ENCODE measurements at places on chromosomes 11 and 22. TPM values are rescaled to one million over a fixed set of nuclear protein-coding genes. Genes with fewer than 3 reads are reported as not detected.
A peak's percentile ranks its signal among the peaks of the same experiment; 100 is the strongest.

DNA sequence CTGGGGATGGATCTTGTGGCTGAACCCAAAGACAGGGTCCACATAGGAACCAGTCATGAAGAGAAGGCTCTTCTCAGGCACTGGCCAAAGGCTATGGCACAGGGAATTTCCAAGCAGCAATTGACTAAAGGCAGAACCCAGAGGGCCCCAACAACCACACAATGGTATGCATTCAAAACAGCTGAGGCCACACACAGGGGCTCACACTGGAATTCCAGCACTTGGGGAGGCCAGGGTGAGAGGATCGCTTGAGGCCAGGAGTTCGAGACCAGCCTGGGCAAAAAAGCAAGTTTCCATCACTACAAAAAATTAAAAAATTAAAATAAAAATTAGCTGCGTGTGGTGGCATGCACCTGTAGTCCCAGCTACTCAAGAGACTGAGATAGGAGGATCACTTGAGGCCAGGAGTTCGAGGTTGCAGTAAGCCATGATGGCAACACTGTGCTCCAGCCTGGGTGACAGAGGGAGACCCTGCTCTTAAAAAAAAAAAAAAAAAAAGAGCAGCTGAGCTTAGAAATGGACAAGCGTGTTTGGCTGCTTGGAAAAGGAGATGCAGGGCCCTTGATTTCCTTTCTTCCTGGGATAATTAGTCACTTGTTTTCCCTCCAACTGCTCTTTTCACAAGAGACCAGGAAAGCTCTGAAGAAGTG, 44.6 kb downstream of the MYH9 start:
- H3K36me3 ChIP-seq: peaks cover 64% of the 10 kb centered on the region
- no peak overlapping the region for H3K4me3 ChIP-seq
- peak overlapping the region; percentile 93 for H3K27ac ChIP-seq

The MGAT3 gene
- 0.62 TPM for total RNA-seq

- H3K27ac ChIP-seq: no peak overlapping the region
- peaks cover 32% of the 10 kb centered on the region for H3K27me3 ChIP-seq
- DNase-seq: no peak
- H3K4me1 ChIP-seq: peaks cover 24% of the 10 kb centered on the region
These were observed 547 bp downstream of the TUBA8 start for GRCh38 chr22:18110954-18111758.

The OR10G4 gene
- total RNA-seq: not detected

- H3K27ac ChIP-seq: no peak overlapping the region
- no peak overlapping the region for H3K4me3 ChIP-seq
- H3K4me1 ChIP-seq: no peaks in the 10 kb centered on the region
- no peak for DNase-seq
These were observed 537.1 kb upstream of the LRRC4C start for GRCh38 chr11:41996533-41996932.

- H3K4me3 ChIP-seq: no peak overlapping the region
- H3K27ac ChIP-seq: no peak overlapping the region
- peak; percentile 57 for DNase-seq
- peaks cover 8% of the 10 kb centered on the region for H3K36me3 ChIP-seq
These were observed 22.3 kb downstream of the HPS4 start for GRCh38 chr22:26461188-26461810.

DNA sequence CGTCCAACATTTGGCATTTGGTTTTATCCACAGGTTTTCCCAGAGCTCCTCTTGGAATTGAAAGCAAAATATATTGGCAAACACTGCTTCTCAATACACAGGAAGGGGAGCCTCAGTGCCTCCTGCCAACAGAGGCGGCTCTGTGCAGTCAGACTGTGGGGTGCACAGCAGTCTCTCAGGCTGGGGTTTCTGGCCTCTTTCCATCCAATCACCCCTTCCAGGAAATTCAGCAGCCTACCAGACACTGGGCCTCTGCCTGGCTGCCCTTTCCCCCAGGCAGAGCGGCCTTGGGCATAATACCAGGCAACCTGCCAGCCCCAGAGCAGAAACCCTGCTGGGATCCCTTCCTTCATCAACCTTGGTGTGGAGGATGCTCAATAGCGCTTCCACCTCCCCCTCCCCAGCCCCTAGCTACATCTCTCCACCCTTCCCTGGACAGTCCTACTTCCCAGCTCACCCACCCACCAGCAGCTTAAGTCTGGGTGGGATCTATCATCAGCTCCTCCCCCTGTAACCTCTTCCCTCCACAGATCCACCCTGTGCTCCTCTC, 17.8 kb upstream of the RAPSN start:
- H3K36me3 ChIP-seq: peaks cover 25% of the 10 kb centered on the region
- no peak overlapping the region for H3K4me3 ChIP-seq
- H3K27ac ChIP-seq: peak overlapping the region; percentile 51
- no peak for DNase-seq
- no peaks in the 10 kb centered on the region for H3K4me1 ChIP-seq

DNA sequence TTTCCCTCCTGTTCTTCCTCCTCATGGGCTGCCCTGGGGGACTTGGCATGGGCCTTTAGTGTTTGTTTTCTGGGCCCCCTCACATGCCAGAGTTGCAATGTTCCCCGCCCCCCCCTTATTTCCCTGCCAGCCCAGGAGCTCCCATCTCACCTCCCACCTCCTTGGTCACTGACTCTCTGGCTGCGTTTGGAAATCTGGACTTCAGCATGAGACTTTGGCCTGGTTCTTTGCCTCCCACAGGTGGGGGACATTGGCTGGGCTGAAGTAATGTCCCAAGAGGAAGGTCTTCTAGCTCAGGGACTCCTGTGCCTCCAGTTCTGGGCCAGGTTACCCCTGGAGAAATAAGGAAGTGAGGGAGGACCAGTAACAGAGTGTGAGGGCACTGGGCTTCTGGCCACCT, 7.0 kb downstream of the MTFP1 start:
- H3K4me3 ChIP-seq: no peak overlapping the region
- peaks cover 7% of the 10 kb centered on the region for H3K36me3 ChIP-seq
- no peak overlapping the region for H3K27ac ChIP-seq
- peaks cover 22% of the 10 kb centered on the region for H3K4me1 ChIP-seq
- H3K27me3 ChIP-seq: no peaks in the 10 kb centered on the region

GRCh38 chr11:67010296-67010905, 12.5 kb upstream of the SYT12 start:
- no peak for DNase-seq
- H3K4me3 ChIP-seq: no peak overlapping the region
- no peaks in the 10 kb centered on the region for H3K36me3 ChIP-seq

- no peak overlapping the region for H3K4me3 ChIP-seq
- H3K27me3 ChIP-seq: no peaks in the 10 kb centered on the region
- no peak for DNase-seq
- peaks cover 17% of the 10 kb centered on the region for H3K36me3 ChIP-seq
These were observed 89.5 kb downstream of the TBC1D22A start for GRCh38 chr22:46851941-46852340.

The RCOR2 gene
- 0.17 TPM for total RNA-seq

- H3K36me3 ChIP-seq: peaks cover 2% of the 10 kb centered on the region
- no peak overlapping the region for H3K4me3 ChIP-seq
- DNase-seq: no peak
- H3K27ac ChIP-seq: no peak overlapping the region
These were observed 3.0 kb downstream of the LRFN4 start for GRCh38 chr11:66859686-66860448.

GRCh38 chr11:69537855-69538640, 56.6 kb downstream of the LINC01488 start:
- no peaks in the 10 kb centered on the region for H3K36me3 ChIP-seq
- H3K27ac ChIP-seq: no peak overlapping the region
- peaks cover 15% of the 10 kb centered on the region for H3K27me3 ChIP-seq
- no peak for DNase-seq

- H3K4me3 ChIP-seq: no peak overlapping the region
- no peak for DNase-seq
- no peaks in the 10 kb centered on the region for H3K36me3 ChIP-seq
- peaks cover 20% of the 10 kb centered on the region for H3K27me3 ChIP-seq
These were observed 73.0 kb downstream of the BLID start for GRCh38 chr11:122042981-122043380.

GRCh38 chr11:116114198-116114651, 610.0 kb upstream of the CADM1 start:
- no peaks in the 10 kb centered on the region for H3K4me1 ChIP-seq
- H3K27ac ChIP-seq: no peak overlapping the region
- no peaks in the 10 kb centered on the region for H3K27me3 ChIP-seq
- no peak for DNase-seq
- H3K36me3 ChIP-seq: no peaks in the 10 kb centered on the region

- no peak for DNase-seq
- H3K4me1 ChIP-seq: no peaks in the 10 kb centered on the region
- no peak overlapping the region for H3K4me3 ChIP-seq
- no peaks in the 10 kb centered on the region for H3K36me3 ChIP-seq
These were observed 492.9 kb upstream of the KIRREL3 start for GRCh38 chr11:127493330-127494022.

The RPL3 gene
- total RNA-seq: 3,511 TPM

GRCh38 chr11:84812471-84812969, 814.6 kb downstream of the DLG2 start:
- H3K27ac ChIP-seq: no peak overlapping the region
- DNase-seq: no peak
- H3K36me3 ChIP-seq: no peaks in the 10 kb centered on the region
- no peaks in the 10 kb centered on the region for H3K4me1 ChIP-seq

The PLEKHB1 gene
- total RNA-seq: 12.8 TPM

GRCh38 chr11:60948250-60948649, 3.7 kb downstream of the SLC15A3 start:
- DNase-seq: no peak
- H3K27me3 ChIP-seq: no peaks in the 10 kb centered on the region
- H3K4me3 ChIP-seq: no peak overlapping the region
- H3K36me3 ChIP-seq: peaks cover 3% of the 10 kb centered on the region

The AGBL2 gene
- 1.3 TPM for total RNA-seq

DNA sequence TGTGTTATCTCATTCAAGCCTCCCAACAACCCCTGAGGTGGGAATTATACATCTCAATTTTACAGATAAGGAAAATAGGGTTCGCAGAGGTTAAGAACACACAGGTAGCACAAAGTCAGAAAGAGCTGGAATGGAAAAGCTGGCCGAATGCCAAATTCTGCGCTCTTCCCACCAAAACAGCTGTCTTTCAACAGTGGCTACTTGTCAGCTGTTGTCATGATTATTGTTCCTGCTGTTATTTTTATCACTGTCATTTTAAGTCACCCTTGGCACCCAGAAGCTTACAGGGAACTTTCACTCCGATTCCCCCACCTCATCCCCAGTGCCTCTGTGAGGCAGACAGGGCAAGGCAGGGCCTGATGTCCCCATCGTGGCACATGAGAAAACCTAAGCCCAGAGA, 74.5 kb upstream of the CSNK2A3 start:
- no peak overlapping the region for H3K27ac ChIP-seq
- no peaks in the 10 kb centered on the region for H3K4me1 ChIP-seq
- no peaks in the 10 kb centered on the region for H3K36me3 ChIP-seq
- DNase-seq: no peak
- no peaks in the 10 kb centered on the region for H3K27me3 ChIP-seq

- peaks cover 42% of the 10 kb centered on the region for H3K4me1 ChIP-seq
- no peak for DNase-seq
- H3K27me3 ChIP-seq: no peaks in the 10 kb centered on the region
- peak overlapping the region; percentile 48 for H3K4me3 ChIP-seq
- peaks cover 25% of the 10 kb centered on the region for H3K36me3 ChIP-seq
These were observed 1.8 kb downstream of the PITPNM1 start for GRCh38 chr11:67503119-67504004.

DNA sequence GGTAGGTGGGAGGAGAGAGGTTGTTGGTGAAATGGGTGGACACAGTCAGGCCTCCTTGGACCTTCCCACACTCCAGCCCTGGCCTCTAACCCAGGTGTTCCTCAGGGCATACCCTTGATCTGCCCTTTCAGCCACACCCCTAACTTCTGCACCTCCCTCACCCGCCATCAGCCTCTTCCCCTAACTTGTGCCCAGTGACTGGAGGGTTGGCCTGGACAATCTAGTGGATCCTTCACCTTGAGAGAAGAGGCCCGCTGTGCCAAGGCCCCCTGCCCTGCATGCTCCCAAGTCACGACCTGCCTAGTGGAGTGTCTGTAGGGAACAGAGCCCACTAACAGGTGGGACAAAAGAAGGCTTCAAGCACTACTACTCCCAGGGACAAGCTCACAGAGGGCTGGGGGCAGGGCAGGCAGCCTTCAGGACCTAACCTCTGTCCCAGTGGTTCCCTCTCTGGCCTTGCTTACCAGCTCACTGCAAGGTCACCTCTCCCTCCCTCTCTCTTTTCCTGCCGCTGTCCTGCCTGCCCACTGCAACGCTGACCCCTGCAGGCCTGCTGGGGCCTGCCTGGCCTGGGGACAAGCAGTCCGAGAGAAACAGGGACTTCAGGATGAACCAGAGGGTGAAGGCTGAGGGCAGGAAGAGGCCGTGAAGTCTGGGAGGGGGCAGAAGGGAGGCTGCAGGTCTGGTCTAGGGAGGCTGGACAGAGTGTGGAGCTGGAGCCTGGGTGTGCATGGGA, 3.3 kb downstream of the SYT7 start:
- H3K27ac ChIP-seq: no peak overlapping the region
- no peak overlapping the region for H3K4me3 ChIP-seq
- peaks cover 34% of the 10 kb centered on the region for H3K27me3 ChIP-seq
- DNase-seq: no peak
- peaks cover 9% of the 10 kb centered on the region for H3K4me1 ChIP-seq

GRCh38 chr11:57668434-57668782, 494 bp downstream of the ZDHHC5 start:
- H3K4me3 ChIP-seq: peak overlapping the region; percentile 91
- peak; percentile 49 for DNase-seq
- H3K36me3 ChIP-seq: peaks cover 14% of the 10 kb centered on the region
- peak overlapping the region; percentile 97 for H3K27ac ChIP-seq
- peaks cover 48% of the 10 kb centered on the region for H3K4me1 ChIP-seq

GRCh38 chr11:45247433-45247832, 38.7 kb downstream of the SYT13 start:
- H3K4me3 ChIP-seq: no peak overlapping the region
- H3K27ac ChIP-seq: no peak overlapping the region
- no peak for DNase-seq
- H3K27me3 ChIP-seq: peaks cover 2% of the 10 kb centered on the region
- H3K4me1 ChIP-seq: no peaks in the 10 kb centered on the region

DNA sequence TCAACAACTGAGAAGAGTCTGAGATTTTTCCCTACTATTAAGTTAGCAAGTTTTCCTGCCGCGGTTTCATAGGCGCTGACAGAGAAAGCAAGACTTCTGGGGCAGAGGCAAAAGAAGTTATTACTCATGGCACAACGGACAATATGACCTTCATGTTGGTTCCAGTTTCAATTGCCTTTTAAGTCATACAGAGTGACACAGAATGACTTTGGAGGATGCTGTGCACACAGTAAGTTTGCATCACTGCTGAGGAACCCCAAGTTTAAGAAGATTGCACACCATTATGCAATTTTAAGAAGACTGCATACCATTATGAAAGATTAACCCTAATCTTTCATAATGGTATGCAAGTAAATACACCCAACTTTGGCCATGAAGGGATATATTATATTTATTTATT, 626.5 kb upstream of the CHORDC1 start:
- H3K36me3 ChIP-seq: no peaks in the 10 kb centered on the region
- H3K4me1 ChIP-seq: no peaks in the 10 kb centered on the region
- H3K27me3 ChIP-seq: no peaks in the 10 kb centered on the region
- no peak for DNase-seq
- H3K4me3 ChIP-seq: no peak overlapping the region
- H3K27ac ChIP-seq: no peak overlapping the region

DNA sequence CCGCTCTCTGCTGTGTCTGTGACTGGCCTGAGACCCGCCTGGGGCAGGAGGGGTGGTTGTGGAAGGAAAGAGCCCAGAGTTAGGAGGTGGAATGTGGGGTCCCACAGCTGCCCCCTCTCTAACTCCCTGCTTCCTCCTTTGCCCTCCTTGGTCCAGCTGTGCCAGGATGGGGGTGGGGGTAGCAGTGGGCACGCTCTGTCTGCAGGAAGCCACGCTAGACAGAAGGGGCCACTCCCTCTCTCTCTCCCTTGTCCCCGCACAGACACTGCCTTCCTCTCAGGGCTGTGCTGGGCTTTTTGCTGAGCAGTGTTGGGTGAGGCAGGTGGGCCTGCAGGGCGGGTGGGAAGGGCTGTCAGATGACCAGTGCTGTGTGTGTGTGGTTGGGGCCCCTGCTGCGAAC, 2.0 kb upstream of the SOX10 start:
- peaks cover 2% of the 10 kb centered on the region for H3K36me3 ChIP-seq
- no peaks in the 10 kb centered on the region for H3K4me1 ChIP-seq
- no peak for DNase-seq
- H3K27ac ChIP-seq: no peak overlapping the region

The INCENP gene
- total RNA-seq: 161 TPM

All from activated naive CD4-positive, alpha-beta T cell treated with anti-CD3 and anti-CD28 coated beads for 36 hours (primary cell).